ENCODE measurements at places on chromosomes 5 and 9. TPM values are rescaled to one million over a fixed set of nuclear protein-coding genes. Genes with fewer than 3 reads are reported as not detected.

The SPZ1 gene
- polyA plus RNA-seq = not detected

The GMCL2 gene
- not detected for polyA plus RNA-seq

The CAMK2A gene
- polyA plus RNA-seq = 0.16 TPM

The HACD4 gene
- polyA plus RNA-seq = 0.65 TPM

The HSD17B4 gene
- 305 TPM for polyA plus RNA-seq

The RUFY1 gene
- polyA plus RNA-seq = 22.4 TPM

The PCA3 gene
- not detected for polyA plus RNA-seq
